ENCODE measurements at places on chromosomes 4 and X. TPM values are rescaled to one million over a fixed set of nuclear protein-coding genes. Genes with fewer than 3 reads are reported as not detected.

DNA sequence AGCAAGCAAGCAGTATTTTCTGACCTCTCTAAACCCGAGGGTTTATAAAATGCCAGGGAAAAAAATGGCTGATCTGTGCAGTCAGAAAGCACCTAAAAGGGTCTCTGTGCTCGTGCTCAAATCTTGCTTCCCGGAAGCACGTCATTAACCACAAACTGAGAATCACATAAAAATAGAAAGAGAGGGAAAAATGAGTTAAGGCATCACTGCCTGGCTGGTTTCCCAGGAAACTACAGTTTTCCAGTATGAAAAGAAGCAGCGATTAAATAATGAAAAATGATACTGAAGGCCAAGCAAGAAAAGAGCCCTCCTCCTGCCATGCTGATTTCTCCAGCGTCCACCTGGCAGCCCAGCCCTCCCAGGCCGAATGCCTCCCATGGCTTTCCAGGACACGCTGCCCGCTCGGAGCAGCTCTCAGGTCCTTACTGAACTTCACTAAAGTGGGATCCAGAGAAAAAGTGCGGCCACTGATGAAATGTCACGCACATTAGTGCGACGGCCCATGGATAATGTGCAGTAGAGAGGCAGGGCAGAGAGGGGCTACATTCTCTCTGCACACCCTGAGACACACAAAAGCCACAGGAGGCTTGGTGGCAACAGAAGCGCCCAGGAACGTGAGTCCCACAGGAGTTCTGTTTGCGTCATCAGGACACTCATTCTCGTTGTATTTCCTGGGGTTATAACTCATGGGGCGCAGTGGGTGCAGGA, 80.4 kb downstream of the WFS1 start:
- no peak for DNase-seq

GRCh38 chr4:101102114-101102742, 245.1 kb downstream of the PPP3CA start:
- DNase-seq, result peak; percentile 86

The MYOZ2 gene
- 0.62 TPM for total RNA-seq

- no peak for DNase-seq
Measured at GRCh38 chr4:13783800-13784411, 156.4 kb upstream of the BOD1L1 start.

- no peak for DNase-seq
Measured at GRCh38 chr4:33067221-33067620, 2347.1 kb downstream of the PCDH7 start.

The F8A2 gene
- not detected for total RNA-seq

- no peak for DNase-seq
Measured at GRCh38 chrX:42129022-42129940, 205.9 kb upstream of the CASK start.

DNA sequence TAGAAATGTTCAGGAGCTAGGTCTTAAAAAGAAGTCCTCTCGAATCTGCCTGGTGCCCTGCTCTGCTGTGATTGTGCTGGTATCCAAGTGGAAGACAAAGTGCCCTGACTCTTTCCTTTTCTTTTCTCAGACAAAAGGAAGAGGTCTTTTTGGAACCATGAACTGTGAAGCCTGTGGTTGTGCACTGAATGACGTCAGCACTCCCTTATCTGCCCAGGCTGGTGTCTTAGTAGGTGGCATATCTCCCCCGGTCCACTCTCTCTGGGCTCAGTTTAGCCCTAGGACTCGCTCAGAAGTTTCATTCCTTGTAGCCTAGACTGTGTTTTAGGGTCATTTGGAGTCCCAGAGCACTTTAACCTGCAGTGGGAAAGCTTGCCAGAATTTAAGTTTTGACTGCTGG, 400.3 kb upstream of the CT83 start:
- DNase-seq, result no peak

- no peak for DNase-seq
Measured at GRCh38 chr4:139279760-139280620, at the start of gene MGARP. Gene MGARP (minus strand): TSS chr4:139280225. CDS start chr4:139280158, 67 bp downstream.

The TMEM187 gene
- 10.3 TPM for total RNA-seq

The PGAM4 gene
- total RNA-seq, result not detected

GRCh38 chr4:20297783-20298182, 46.1 kb downstream of the SLIT2 start:
- no peak for DNase-seq

DNA sequence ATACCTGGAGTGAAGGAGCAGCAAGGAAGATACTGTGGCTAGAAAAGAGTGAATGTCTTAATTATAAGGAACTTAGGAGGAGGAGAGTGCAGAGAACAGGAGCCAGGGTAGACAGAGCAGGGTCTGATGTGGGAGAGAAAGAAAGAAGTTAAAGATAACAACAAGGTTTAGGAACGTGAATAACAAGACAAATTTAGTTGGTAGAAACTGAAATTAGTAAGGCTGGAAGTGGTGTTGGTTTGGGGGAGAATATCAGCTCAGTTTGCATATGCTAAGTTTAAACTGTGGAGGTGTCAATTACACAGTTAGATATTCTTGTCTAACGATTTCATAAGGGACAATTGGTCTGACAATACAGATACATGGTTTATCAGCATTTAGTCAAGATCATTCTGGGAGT, 1123.7 kb upstream of the PABPC4L start:
- DNase-seq, result no peak

The POLN gene
- 7.7 TPM for total RNA-seq

DNA sequence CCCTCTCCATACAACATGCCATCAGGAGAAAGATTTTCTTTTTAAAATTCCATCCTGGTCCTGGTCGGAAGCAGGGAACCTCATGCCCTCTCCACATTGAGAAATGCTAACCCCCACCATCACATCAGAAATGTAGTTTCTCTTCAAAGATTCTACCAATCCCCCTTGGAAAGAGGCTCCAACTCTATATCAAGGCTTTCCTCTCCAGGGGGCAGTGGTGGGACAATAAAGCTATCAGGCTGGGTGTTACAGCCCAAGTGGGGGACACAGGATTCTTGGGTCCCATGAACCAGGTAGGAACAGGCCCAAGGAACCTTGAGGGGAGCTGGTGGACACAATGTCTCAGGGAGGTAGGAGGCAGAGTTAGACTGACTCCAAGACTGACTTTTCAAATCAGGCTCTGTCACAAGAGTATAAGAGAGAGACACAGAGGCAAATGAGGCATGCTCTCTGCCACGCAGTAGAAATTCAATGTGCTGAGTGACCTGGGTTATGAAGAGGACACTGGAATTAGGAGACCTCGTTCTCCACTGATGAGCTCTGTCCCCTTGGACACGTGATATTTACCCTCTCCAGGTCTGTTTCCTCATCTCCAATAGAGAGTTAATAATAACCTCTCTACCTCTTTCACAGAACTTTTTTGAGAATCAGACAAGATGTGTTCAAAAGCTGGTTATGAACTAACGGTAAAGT, 4.5 kb downstream of the GJB1 start:
- DNase-seq, result no peak

DNA sequence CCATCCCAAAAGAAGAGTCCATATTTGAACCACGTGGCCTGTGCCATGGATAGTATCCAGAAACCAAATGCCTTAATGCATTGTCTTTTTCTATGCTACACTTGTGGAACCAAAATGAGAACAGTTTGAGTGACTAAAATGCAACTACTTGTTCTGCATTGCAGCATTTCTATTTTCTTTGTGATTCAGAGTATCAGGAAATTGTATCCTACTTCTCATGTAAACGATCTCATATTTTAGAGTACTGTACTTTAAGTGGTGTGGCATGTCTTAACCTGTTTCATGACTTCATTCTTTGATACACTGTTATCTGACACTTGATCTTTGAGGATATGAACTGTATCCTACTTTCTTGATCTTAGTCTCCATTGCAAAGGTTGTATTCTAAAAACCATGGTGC, 167.2 kb upstream of the WDR1 start:
- DNase-seq, result no peak

The NPY2R gene
- total RNA-seq, result not detected

- no peak for DNase-seq
Measured at GRCh38 chrX:135086197-135086854, 34.0 kb downstream of the ETDB start.

The STK26 gene
- 1.7 TPM for total RNA-seq

The CENPVL2 gene
- total RNA-seq, result not detected

DNA sequence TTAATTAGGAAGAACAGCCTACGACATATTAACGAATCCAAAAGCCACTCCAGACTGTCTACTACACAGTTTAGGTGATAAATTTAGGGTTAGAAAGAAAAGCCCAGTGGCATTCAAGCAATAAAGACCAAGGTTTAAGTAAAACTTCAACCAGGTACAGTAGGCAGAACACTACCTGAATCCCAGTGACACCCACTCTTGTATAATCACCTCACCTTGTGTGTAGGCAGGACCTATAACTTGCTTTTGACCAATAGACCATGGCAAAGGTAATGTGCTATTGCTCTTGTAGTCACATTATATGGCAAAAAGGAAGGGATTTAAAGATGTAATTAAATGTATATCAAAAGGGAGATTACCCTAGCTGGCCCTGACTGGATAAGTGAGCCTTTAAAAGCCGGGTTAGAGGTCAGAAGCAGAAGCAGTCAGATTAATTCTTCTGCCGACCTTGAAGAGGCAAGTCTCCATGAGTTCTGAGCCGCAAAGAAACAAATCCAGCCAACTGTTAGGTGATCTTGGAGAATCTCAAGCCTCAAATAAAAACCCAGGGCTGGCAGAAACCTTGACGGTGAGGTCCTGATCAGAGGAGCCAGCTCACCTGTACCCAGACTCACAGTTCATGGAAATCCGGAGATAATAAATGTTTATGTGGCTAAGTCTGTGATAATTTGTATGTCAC, 8.8 kb downstream of the FSTL5 start:
- no peak for DNase-seq

DNA sequence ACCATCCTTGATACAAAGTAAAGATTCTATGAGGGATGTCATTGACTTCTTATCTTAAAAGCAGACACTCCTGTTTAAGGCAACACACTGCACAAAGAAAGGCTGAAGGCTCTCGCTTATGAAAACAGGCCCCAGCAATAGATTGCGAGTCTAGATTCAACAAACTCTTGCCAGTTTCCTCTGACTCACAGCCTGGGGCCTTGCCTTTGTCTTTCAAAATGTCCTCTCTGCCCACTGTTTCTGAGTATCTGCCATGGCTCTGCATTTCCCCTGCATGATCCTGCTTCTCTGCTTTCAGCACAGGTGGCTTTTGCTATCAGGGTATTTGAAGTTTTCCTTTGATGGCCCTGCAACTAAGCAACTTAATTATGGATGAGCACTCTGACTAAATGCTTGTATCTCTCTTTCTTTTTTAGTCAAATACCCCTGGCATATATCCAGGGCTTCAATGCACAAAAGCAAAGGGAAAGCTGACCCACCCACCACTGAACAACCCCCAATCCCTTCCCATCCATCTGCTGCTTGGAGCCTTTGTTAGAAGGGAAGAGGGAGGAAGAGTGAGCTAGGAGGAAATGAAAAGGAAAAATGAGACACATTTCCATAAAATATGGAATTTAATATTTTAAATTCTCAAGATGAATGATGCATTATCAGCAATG, 32.2 kb downstream of the NDP start:
- DNase-seq, result no peak

The NOX1 gene
- not detected for total RNA-seq

DNA sequence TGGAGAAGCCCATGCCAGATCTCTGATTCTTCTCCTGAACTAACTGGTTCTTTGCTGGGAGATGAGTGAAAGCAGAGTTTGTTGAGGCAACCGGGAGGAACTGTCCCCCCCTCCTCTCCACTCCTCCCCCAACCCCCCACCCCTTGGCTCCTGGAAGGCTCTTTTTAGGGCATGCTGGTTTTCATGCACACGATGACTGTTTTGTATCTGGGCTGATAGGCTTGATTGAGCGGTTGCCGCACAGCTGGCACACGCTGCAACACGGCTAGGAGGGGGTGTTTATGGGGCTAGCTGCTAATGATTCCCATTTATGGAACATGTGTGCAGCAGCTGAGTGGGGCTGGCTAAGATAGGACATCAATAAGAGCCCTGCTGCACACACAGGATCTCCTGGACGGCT, 137.2 kb downstream of the SMIM20 start:
- DNase-seq, result no peak

GRCh38 chr4:56052481-56052880, 103.7 kb downstream of the CEP135 start:
- no peak for DNase-seq

The TRIM60 gene
- total RNA-seq, result not detected

The PGK1 gene
- 194 TPM for total RNA-seq

GRCh38 chrX:154019061-154019621, 561 bp downstream of the IRAK1 start:
- DNase-seq, result no peak

GRCh38 chr4:153764601-153765368, 5.0 kb upstream of the RNF175 start:
- DNase-seq, result no peak

DNA sequence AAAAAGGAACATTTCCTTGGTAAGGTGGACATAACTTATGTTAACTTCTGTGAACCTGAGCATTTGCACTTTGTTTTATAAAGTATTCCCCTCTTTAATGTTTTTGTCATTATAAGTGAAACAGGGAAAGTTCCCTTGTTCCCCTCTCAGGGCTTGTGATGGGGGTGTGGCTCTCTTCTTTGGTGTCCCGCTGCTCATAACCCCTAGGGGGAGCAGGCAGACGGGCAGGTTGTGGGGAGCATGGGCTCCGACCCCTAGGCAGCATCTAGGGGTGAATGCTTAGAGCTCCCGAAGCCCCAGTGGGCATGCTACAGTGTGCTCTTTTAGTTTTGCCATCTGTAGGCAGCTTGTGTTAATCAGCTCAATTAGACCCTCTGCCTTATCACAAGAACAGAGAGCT, 200.4 kb downstream of the DACH2 start:
- no peak for DNase-seq

The USP26 gene
- total RNA-seq, result not detected

DNA sequence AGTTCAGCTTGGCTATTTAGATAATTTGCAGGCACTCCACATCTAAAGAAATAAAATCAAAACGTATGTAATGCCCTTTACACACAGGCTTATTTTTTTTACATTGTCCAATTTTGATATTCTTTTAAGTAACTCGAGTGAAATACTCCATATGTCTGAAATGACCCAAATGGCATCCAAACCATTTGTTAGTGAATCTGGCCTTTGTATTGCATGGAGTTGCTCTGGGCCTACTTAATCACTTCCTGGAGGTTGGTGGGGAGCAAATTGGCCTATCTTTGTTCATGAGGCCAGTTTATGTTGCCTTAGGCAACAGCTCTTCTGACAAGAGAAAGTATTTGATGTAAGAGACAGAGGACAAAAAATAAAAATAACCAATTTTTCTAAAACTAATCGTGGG, 47.6 kb upstream of the TMEM131L start:
- DNase-seq, result no peak

DNA sequence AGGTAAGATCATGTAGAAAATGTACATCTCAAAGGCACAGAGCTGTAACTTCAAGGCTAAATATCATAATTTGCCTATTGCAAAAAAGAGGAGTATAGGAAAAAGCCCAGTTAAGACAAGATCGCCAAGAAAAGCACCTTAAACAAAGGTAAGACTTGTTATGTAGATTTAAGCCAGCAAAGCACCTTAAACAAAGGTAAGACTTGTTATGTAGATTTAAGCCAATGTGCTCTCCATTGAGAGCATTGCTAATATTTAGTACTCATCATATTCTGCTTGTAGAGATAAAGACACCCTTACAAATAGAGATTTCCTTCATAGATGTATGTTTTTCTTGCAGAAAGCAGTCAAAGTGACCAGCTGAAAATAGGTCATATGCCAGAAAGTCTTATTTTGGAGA, 115.8 kb downstream of the ADAM29 start:
- DNase-seq, result no peak

The CLDN24 gene
- total RNA-seq, result not detected

The LRRC66 gene
- 1.7 TPM for total RNA-seq

- no peak for DNase-seq
Measured at GRCh38 chrX:13661735-13662288, 8.9 kb downstream of the TCEANC start.

Data from sciatic nerve (tissue), 2 donors.